Activated T-cell treated with anti-CD3 and anti-CD28 coated beads, Interleukin-2, amount 50 U/mL, for 1 hour (primary cell): ENCODE measurements at places on chromosomes 3 and 15.

DNA sequence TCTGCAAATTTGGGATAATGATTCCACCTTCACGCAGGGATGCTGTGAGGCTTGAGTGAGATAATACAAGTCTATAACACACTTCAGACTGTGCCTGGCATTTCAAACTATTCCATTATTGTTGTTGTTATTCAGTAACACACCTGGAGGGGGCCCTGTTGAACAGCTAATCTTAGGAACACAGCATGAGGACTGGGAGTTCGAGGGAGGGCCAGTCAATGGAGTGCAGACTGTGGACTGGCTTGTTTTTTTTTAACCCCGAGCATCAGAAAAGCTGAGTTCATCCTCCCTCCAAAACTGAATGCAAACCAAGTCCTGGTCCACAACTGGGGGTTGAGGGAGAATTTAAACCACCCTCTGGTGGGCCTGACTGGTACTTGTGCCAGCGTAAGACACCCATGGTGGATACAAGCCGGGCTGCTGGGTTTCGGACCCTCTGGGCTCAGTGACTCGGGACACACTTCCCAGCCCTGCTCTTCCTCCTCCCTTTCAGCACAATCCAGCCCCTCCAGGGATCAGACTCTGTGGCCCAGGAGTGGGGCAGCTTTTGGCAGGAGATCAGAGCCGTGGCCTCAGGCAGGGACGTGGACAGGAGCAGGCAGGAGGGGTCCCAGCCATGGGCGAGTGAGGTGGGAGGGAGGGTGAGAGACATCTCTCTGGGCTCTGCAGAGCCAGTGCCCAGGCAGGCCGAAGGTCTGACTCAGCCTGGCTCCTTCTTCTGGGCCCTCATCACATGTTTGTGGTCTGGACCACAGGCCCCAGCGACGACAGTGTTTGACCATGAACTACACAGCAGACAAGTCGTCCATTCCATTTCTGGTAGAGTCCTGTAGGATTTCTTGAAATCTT, 36.3 kb upstream of the MEX3B start:
- DNase-seq: no peak

DNA sequence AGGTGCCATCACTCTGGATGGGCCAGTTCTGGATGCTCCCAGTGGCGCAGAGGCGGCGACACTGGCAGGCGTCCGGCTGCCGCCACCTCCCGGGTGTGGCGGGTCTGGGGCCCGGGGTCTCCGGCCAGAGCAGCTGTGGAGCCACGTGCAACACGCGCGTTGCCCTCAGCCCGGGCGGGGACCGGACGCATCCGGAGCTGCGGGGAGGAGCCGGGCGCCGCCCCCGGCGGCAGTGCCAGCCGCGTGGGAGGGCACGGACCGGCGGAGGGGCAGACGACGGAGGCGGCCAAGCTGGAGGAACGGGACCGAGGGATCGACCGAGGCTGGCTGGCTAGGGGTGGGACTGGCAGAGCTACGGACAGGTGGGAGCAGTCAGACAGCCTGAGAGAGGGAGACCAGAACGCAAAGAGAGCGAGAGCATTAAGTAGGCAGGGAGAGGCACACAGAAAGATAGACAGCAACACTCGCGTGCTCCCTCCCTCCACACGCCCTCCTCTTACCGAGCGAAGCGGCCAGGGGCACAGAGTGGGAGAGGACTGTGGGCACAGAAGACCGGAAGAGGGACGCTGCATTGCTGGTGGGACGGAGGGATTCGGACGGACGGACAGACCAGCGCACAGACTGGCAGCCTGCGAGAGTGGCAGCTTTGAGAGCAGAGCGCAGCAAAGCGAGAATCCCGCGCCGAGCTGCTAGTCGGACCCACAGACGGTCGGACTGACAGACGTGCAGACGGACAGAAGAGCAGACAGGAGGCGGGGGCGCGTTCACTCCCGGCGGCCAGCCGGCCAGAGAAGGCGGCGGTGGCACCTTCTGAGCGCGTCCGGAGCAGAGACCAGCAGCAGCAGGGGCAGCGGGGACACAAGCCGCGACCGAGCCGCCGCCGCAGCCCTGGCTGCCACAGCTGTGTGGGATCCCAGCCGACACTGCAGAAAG, at the start of gene ARPP21:
TSS of gene ARPP21 (plus strand) at position 272 of the 933 bp plus-strand sequence. CDS start 42,227 bp downstream, outside the sequence.
- no peak for DNase-seq

- no peak for DNase-seq
Observed at GRCh38 chr3:125148836-125149235, 63.7 kb downstream of the SLC12A8 start.

- DNase-seq: no peak
Observed at GRCh38 chr15:99683000-99683670, 50.1 kb downstream of the LYSMD4 start.

DNA sequence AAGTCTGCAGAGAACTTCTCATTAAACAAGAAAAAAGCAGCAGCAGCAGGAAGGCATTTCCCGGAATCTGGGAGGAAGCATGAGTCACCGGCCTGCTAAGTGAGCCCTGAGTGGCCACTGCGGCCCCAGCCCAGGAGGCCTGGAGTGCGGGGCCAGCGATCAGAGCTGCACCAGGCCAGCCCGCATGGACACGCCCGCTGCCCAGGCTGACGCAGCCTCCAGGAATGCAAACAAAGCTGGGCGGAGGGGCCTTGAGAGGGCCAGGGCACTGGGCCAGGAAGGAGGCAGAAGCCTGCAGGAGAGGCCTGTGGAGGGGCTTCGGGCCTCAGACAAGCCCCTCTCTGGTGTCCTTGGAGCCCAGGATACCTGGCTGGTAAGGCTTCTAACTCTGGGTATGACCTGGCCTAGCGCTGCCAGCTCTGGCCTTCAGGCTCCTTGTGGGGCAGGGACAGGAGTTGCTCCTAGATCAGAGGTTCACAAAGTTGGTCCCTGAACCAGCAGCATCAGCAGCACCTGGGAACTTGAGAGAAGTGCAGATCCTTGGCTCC, 101.2 kb downstream of the SMAD6 start:
- DNase-seq: no peak

DNA sequence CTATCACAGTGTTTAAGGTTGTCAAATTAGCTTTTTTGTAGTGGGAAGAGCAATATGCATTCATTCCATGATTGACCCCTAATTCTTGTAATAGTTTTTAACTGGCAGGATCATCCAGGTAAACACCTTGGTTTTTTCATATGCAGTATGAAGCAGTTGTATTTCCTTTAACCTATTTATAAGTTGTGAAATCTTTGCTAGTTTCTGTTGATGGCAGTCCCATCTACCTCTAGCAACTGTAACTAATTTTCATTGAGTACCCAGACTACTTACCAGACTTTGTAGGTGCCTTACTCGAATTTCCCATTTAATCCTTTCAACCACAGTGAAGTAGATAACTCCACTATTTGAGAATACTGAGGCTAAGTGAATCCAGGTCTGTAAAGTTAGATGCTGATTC, 6.1 kb downstream of the FXR1 start:
- DNase-seq: no peak

DNA sequence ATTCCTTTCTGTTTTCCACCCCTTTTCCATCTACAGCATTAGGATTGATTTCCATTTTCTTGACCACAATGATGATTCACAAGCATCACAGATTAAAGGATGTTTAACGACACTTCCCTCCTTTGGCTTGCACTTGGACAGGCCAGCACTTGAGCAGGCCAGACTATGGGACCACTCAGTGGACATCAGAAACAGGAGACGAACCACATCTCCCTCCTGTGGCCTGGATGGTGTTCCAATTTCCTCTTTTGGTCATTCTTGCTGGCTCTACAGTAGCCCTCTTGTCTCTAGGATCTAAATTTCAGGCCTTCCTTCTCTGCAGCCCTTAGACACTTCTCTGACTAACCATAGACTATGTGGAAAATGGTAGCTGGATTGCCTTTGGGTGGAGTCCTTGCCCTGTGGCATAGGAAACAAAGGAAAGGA, 78.8 kb upstream of the BOC start:
- no peak for DNase-seq

GRCh38 chr3:107268469-107268868, 108.8 kb upstream of the CCDC54 start:
- DNase-seq: no peak

GRCh38 chr3:167318306-167318705, 61.8 kb downstream of the ZBBX start:
- DNase-seq: no peak

DNA sequence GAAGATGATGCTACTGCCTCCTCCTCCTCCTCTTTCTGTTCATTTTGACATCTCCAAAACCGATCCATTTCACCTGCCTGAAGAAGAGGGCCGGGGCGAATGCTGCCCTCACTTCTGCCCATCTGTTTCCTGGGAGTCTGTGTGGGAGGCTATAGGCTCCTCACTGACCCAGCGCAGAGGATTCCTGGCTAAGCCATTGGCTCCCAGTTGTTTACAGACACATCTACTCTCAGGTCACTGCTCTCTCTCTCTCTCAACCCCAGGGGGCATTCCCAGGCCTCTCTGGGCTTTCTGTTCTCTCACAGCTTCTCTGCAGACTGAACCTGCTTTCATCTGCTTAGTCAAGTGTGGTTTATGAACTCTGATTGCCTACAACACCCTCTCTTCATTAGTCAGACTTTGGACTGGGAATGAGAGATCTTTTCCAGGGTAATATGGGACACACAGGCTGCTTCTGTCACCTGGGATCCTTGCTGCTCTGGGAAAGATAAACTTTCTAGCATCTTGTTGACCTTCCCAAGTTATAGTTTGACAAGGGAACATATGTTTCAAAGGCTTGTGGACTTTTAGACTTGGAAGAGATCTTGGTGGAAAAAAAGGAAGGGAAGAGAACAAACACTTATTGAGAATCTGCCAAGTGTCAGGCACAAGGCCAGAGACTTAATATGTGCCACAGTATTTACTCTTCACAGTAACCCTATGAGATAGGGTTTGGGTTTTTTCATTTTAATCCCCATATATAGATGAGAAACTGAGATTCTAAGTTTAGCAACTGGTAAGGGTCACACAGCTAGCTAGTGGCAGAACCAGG, 30.2 kb upstream of the USP3 start:
- peak; percentile 57 for DNase-seq

DNA sequence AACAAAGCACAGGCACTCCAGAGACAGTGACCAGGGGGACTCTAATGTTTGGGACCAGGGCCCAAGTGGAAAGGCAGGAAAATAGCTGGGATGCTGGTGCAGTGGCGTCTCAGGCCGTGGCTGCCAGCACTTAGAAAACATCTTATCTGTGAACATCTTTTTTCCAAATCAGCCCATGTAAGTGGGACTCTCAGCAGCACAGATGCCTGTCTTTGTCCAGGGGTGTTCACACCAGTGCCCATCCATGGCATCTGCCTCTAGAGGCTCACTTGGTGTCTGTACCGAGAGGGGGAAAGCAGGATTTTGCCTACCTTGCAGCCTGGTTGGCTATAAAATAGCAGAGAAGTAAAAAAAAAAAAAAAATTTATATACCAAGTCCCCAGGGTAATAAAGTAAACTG, 26.7 kb downstream of the SLC12A8 start:
- no peak for DNase-seq

DNA sequence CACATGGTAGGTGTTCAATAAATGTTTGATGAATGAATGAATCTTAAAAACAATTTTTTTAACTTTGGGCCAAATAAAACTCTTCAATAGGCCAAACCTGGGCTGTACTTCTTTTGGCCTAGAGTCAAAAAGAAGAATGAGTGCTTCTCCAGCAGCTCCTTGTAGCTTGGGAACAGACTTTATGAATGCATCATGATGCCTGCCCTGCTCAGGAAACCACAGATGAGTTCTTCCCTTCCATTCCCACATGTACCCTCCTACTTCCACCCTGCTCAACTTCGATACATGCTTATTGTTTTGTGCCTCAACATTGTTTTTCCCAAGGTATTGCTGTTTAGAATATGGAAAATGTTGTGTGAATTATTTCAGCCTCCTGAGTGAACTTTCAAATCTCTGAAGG, 87.0 kb downstream of the FILIP1L start:
- no peak for DNase-seq
